Fibroblast of mammary gland (primary cell): ENCODE measurements at places on chromosomes 1 and 21.

DNA sequence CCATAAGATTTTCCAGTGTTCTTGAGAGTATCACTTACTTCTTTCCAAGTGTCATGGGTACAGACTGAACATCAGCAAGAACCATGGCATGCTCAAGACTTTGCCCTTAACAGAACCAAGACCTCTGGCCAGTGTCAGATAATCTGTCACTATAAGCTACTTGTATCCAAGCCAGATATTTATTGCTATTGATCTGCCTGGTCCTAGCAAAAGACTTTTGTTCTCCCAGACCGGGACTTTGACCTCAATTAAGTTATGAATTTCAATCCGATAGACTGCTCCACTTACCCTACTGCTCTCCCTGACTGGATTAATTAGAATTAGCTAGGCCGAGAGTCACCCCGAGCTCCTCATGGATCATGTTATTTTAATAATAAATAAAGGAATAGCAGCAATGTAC lies 129.6 kb downstream of the ACBD6 start:
- no peak for DNase-seq

DNA sequence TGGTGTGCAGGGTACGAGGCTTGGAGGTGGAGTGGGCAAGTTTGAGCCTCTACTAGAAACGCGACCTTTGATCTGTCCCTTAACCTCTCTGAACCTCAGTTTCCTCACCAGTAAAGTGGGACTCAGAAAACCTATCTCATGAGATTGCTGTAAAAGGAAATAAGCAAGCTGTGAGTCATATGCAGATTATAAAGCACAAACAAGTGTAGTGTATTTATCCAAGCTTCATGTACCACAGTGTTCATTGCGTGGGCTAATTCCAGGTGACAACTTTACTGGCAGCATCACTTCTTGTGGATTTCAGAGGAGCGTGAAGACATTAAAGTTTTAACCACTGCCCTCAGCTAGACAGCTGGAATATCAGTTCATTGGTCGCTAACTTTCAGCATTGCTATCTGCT lies 44.4 kb downstream of the ZNF697 start:
- DNase-seq, result no peak

DNA sequence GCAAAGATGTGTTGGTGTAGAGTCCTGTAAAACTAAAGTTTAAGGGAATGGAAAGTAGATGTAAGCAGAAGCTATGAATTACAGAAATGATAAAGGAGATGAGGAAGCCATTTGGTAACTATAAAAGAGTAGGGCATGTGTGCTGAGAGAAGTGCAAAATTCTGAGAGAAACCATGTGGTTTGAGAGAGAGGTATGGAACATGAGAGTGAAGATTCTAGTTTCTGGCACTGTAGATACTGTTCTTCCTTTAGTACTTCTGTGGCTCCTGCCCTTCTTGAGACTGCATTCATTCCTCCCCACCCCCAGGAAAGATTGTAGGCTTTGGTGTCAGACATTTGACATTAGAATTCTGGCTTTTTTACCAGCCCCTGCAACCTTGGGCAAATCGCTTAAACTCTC lies 15.4 kb downstream of the RALGPS2 start:
- DNase-seq, result no peak

DNA sequence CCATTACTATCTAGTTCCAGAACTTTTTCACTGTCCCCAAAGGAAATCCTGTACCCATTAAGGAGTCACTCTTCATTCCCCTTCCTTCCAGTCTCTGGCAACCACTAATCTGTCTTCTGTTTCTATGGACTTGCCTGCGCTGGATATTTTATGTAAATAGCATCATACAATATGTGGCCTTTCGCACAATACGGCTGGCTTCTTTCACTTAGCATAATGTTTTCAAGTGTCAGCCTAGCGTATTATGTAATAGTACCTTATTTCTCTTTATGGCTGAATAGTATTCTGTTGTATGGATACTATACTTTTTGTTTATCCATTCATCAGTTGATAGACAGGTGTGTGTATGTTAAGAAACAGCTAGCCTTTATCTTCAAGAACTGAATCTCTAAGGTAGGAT lies 14.3 kb downstream of the ATF3 start:
- no peak for DNase-seq

GRCh38 chr1:216032961-216033614 lies 390.2 kb downstream of the USH2A start:
- no peak for DNase-seq

GRCh38 chr1:87592156-87592555 lies 263.5 kb downstream of the LMO4 start:
- DNase-seq, result no peak

DNA sequence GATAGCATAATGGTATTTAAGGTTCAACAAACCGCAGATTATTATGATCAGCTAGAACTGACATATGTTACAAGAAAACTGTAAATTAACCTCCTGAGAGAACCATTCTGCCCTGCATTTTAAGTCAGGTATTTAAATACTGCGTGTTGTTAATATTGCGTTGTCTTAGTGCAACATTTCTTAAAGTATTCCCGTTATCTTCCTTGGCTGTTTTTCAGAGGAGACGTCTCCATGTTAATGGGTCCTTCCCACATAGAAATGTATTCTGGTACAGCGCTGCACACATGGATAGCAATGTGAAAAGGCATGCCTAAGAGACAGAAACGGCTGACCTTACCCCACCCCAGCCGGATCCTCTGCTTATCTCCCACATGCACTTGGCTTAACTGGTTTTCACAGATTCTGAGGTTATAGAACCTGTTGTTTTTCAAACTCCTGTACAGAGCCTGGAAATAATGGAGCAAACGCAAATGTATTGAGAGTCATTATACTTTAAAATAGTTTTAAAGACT lies 22.8 kb upstream of the DEGS1 start:
- DNase-seq, result no peak

- DNase-seq, result no peak
Measured at GRCh38 chr21:16370186-16370585, 640.4 kb downstream of the USP25 start.

DNA sequence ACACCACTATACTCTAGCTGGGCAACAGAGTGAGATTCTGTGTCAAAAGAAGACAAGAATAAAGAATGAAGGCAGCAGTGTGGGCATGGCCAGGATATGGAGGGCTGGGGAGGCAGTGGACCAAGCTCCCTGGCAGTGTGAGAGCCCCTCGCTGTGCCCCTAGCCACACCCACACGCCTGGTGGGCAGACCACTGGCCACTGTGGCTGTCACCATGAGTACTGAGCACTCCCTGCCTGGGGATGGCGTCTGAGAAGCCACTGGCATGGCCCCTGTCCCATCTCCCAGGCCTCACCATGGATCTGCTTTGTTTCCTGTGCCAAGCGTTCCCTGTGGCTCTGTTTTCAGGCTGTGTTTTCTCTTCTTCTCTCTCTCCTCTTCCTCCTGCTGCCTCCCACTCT lies 51.7 kb downstream of the STUM start:
- no peak for DNase-seq

DNA sequence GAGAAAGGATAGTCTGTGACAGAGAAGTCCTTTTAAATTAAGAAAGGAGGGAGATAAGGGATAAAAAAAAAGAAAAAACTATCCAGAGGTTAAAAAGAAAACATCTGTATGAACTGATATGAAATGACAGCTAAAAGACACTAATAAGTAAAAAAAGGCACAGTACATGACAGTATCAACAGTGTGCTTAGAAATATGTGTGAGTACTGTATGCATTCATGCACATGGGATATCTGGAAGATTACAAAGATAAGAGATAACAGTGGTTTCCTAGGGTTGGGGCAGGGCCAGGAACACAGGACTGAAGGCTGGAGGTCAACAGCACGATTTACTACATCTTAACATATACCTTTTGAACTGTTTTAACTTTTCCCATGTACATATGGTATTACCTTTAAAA lies 13.3 kb downstream of the PTP4A2 start:
- no peak for DNase-seq

- peak; percentile 62 for DNase-seq
Measured at GRCh38 chr1:245263529-245264095, 108.8 kb downstream of the KIF26B start.

- no peak for DNase-seq
Measured at GRCh38 chr1:235319255-235319654, 8.7 kb downstream of the ARID4B start.

DNA sequence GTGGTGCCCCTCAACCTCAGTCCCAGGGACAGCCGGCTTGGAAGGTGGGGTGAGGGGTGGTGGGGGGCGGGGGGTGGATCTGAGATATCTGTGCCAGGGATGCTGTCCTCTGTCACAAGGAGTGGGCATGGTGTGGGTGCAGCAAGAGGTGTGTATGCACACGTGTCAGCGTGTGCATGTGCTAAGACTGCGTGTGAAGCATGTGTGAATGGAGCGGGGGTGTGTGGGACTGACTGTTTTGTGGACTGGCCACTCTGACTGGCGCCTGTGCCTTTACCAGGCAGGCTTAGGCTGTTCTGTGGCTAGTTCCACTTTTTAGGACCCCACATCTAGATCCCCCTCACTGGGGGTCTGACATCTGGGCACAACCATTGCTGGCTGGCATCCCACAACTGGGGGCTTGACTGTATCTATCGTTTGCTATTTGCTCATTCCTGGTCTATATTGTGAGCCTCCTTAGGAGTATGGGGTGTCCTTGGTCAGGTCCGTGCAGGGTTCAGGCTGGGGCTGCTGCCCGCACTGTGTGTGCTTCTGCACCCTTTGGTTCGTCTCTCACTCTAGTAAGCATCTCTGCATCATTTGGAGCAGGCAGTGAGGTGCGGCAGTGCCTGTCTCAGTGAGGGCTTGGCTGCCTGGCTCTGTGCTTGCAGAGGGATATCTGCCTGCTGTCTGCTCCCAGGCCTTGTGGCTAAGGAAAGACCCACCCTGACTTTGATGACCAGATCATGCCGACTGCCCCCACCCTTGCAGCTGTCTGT lies 1.9 kb downstream of the AMPD2 start:
- DNase-seq, result peak; percentile 40

DNA sequence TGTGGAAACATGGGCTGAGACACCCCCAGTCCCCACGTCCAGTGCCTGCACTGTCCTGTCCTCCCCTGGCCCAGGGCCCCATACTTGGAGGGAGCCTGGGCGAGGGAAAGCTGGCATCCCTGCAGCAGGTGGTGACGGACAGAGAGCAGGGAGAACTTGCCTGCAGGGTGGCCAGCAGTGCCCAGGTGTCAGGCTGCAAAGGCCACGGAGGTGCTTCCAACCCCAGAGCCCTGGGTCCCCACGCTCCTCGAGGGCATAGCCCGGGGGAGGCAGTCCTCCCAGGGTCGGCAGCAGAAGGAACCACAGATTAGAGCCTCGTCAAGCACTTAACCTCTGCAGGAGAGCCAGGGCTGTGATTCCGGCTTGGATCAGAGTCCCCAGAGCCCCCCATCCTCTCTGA lies 77.5 kb downstream of the ARHGEF16 start:
- DNase-seq, result no peak

DNA sequence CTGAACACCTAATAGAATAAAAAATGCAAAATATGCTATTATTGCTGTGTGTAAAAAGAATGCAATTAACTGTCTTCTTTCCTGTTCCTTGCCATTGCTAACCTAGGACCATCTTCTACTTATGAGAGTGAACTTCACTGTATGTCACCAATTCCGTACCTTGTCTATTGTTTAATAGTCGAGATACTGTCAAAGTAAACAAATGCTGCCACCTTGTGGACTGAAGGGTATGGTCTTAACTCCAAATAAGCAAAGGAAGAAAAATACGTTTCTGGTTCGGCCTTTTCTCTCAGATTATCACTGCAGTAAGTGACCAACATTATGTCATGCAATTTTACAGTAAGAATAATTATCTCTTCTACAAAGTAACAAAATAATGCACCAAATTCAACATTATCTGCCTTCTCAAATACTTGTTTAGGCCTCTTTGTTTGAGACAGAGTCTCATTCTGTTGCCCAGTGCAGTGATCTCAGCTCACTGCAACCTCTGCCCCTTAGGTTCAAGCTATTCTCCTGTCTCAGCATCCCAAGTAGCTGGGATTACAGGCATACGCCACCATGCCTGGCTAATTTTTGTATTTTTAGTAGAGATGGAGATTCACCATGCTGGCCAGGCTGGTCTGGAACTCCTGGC lies 133.4 kb downstream of the COP1 start:
- peak; percentile 78 for DNase-seq

- DNase-seq, result peak; percentile 82
Measured at GRCh38 chr1:93979718-93980319, 70.6 kb upstream of the GCLM start.

DNA sequence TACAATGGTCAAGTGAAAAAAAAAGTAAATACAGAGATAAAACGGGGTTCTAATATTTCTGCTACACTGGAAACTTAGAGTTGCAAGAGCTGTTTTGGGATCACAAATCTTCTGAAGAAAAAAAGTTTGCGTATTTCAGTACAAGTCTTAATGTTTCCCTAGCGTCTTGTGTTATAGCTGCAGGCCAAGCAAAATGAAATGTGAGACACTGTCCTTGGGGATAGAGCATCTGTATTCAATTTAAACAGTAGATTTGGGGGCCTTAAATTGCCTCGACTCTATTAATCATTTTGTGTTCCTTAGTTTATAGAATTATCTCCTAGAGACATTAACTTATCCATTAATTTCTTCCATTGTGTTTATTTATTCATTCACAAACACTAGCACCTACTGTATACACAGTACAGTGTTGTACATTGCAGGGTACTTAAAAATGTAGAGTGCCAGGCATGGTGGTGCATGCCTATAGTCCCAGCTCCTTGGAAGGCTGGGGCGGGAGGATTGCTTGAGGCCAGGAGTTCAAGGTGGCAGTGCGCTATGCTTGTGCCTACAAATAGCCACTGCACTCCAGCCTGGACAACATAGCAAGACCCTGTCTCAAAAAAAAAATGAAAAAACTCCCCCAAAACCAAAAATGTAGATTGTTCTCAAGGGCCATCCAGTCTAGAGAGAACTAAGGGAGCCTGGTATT lies 7.9 kb downstream of the DISC1 start:
- DNase-seq, result peak; percentile 53

DNA sequence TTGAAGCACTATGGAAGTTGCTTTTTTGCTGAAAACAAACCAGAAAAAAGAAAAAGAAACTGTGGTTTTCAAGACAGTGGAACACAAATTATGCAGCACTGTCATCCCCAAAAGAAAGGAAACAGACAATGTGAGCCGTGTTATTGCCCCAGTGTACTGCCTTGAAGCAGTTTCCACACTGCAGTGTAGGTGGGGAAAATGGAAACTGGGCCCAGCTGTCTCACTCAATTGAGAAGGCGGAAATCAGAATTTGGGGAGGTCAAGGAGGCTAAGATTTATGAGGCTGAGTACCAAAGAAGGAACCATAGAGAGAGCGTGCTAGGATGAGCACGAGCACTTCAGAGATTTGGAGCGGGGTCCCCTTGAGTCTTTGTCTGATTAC lies 55.5 kb downstream of the MPZL1 start:
- DNase-seq, result no peak

- no peak for DNase-seq
Measured at GRCh38 chr1:216682752-216683151, 40.5 kb downstream of the ESRRG start.

GRCh38 chr1:214427871-214428277 lies 123.5 kb downstream of the PTPN14 start:
- peak; percentile 96 for DNase-seq

GRCh38 chr1:214801191-214801590 lies 198.2 kb downstream of the CENPF start:
- peak; percentile 42 for DNase-seq
